ENCODE measurements at places on chromosomes 5 and 9. TPM values are rescaled to one million over a fixed set of nuclear protein-coding genes. Genes with fewer than 3 reads are reported as not detected.

ZNF300 gene
- total RNA-seq, result 0.56 TPM

CCL28 gene
- total RNA-seq, result 7.8 TPM

SPATA31D4 gene
- not detected for total RNA-seq

UGT3A2 gene
- not detected for total RNA-seq

CDC14B gene
- total RNA-seq, result 1.4 TPM

TRPM3 gene
- total RNA-seq, result not detected

CARTPT gene
- not detected for total RNA-seq

ADGRD2 gene
- total RNA-seq, result not detected

LHX3 gene
- not detected for total RNA-seq

FAXDC2 gene
- total RNA-seq, result not detected

SHLD3 gene
- 6.5 TPM for total RNA-seq

SPOCK1 gene
- total RNA-seq, result not detected

NRG2 gene
- total RNA-seq, result not detected

SVEP1 gene
- total RNA-seq, result not detected

GRM6 gene
- total RNA-seq, result not detected

PDGFRB gene
- total RNA-seq, result 0.76 TPM

LRRC19 gene
- total RNA-seq, result not detected

BASP1 gene
- 1.0 TPM for total RNA-seq

CER1 gene
- not detected for total RNA-seq

KCNIP1 gene
- not detected for total RNA-seq

PCAT7 gene
- not detected for total RNA-seq

FAM78A gene
- 52.8 TPM for total RNA-seq

SH3GLB2 gene
- total RNA-seq, result 74.8 TPM

SYNPO gene
- not detected for total RNA-seq

CDH18 gene
- not detected for total RNA-seq

OCLN gene
- 0.10 TPM for total RNA-seq
